ENCODE measurements at places on chromosomes 13 and 19.
A peak's percentile ranks its signal among the peaks of the same experiment; 100 is the strongest.

GRCh38 chr19:38721979-38722773 lies 22.1 kb downstream of the CAPN12 start:
- no peak overlapping the region for H3K4me3 ChIP-seq
- DNase-seq: no peak
- no peaks in the 10 kb centered on the region for H3K4me1 ChIP-seq
- peaks cover 10% of the 10 kb centered on the region for H3K27me3 ChIP-seq

GRCh38 chr13:107144432-107144831 lies 576.5 kb upstream of the ARGLU1 start:
- H3K27ac ChIP-seq: no peak overlapping the region
- H3K4me1 ChIP-seq: no peaks in the 10 kb centered on the region
- DNase-seq: no peak
- H3K36me3 ChIP-seq: peaks cover 5% of the 10 kb centered on the region
- H3K27me3 ChIP-seq: peaks cover 4% of the 10 kb centered on the region
- no peak overlapping the region for H3K4me3 ChIP-seq

- no peak overlapping the region for H3K4me3 ChIP-seq
- no peak for DNase-seq
- H3K27ac ChIP-seq: no peak overlapping the region
- peaks cover 6% of the 10 kb centered on the region for H3K36me3 ChIP-seq
- no peaks in the 10 kb centered on the region for H3K27me3 ChIP-seq
Observed at GRCh38 chr13:25783601-25784024, 268.2 kb downstream of the SHISA2 start.

GRCh38 chr19:39145180-39145953 lies 19.8 kb downstream of the PAK4 start:
- peaks cover 8% of the 10 kb centered on the region for H3K36me3 ChIP-seq
- H3K27me3 ChIP-seq: no peaks in the 10 kb centered on the region
- DNase-seq: no peak

DNA sequence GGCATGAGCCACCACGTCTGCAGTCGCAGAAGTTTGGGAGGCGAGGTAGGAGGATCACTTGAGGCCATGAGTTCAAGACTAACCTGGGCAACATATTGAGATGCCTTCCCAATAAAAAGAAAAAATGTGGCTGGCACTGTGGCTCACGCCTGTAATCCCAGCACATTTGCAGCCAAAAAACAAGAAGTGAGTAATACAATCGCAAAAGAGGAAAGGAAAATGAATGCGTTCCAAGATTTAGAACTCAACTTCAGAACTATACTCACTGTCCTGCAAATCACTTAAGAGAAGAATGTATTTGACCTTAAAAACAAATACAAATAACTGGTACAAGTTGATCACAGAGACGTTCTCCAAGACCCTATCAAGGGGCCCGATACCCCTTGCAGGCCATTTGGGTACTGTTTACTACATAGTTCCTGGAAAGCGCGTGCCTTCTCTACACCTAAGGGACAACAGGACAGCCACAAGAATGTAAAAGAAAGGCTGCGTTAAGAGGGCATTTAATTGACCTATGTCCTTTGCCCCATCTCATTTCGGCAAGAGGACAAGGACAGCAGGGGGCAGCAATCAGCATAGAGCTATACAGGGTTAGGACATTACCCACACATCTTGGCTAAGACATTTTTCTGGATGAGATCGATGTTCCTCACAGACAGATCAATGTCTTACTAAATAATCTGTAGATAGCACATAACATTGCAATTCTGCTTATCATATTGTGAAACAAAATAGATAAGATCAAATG lies 41.3 kb downstream of the FLT3 start:
- H3K4me3 ChIP-seq: no peak overlapping the region
- H3K4me1 ChIP-seq: peaks cover 11% of the 10 kb centered on the region
- no peak overlapping the region for H3K27ac ChIP-seq
- peak; percentile 56 for DNase-seq
- no peaks in the 10 kb centered on the region for H3K27me3 ChIP-seq

- H3K27me3 ChIP-seq: peaks cover 4% of the 10 kb centered on the region
- no peak overlapping the region for H3K27ac ChIP-seq
- DNase-seq: no peak
- no peak overlapping the region for H3K4me3 ChIP-seq
- no peaks in the 10 kb centered on the region for H3K36me3 ChIP-seq
Observed at GRCh38 chr19:16951529-16951928, 62.7 kb downstream of the F2RL3 start.

DNA sequence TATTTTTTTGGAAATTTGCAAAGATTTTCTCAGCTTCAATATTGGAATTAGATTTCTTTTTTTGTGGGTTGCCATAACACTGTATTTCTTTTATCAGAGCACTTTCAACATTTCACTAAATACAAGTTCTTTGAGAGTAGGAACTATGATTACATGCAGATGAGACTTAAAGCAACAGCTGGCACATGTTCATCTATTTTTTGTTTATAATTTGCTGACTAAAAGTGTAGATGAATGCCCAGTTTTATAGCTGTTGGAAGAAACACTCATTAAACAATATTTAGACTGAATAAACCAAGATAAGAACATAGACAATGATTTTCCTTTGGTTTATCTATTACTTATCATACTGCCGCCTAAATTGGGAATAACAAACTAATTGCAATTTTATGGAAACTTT lies 803.0 kb upstream of the KLHL1 start:
- no peak overlapping the region for H3K4me3 ChIP-seq
- no peak for DNase-seq
- no peaks in the 10 kb centered on the region for H3K36me3 ChIP-seq
- H3K27me3 ChIP-seq: no peaks in the 10 kb centered on the region

DNA sequence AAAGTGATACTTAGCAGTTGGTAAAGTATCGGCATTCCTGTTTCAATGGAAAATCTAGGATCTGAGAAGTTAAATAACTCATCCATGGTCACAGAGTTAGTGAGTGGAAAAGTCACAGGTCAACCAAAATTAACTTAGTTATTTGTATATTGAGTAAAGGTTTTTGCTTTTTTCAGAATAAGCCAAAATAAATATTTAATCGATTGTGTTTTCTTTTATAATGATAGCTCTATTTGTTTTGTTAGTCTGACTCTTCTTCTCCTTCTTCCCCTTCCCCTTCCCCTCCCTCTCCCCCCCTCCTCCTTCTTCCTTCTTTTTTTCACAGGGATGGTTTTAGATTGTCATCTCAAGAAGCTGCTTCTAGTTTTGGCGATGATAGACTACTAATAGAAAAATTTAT lies 173.5 kb downstream of the PCCA start:
- no peaks in the 10 kb centered on the region for H3K36me3 ChIP-seq
- DNase-seq: no peak
- no peak overlapping the region for H3K27ac ChIP-seq
- H3K27me3 ChIP-seq: no peaks in the 10 kb centered on the region

- H3K36me3 ChIP-seq: no peaks in the 10 kb centered on the region
- H3K4me3 ChIP-seq: no peak overlapping the region
- peaks cover 8% of the 10 kb centered on the region for H3K4me1 ChIP-seq
Observed at GRCh38 chr19:38199340-38199739, 24.7 kb downstream of the DPF1 start.

GRCh38 chr13:32538143-32538620 lies 413 bp downstream of the N4BP2L2 start:
- H3K4me3 ChIP-seq: peak overlapping the region; percentile 98
- peak; percentile 14 for DNase-seq
- peaks cover 15% of the 10 kb centered on the region for H3K4me1 ChIP-seq

GRCh38 chr19:43784241-43784980 lies 3.6 kb upstream of the KCNN4 start:
- no peaks in the 10 kb centered on the region for H3K36me3 ChIP-seq
- peaks cover 8% of the 10 kb centered on the region for H3K27me3 ChIP-seq
- no peak overlapping the region for H3K4me3 ChIP-seq
- DNase-seq: no peak
- no peak overlapping the region for H3K27ac ChIP-seq

DNA sequence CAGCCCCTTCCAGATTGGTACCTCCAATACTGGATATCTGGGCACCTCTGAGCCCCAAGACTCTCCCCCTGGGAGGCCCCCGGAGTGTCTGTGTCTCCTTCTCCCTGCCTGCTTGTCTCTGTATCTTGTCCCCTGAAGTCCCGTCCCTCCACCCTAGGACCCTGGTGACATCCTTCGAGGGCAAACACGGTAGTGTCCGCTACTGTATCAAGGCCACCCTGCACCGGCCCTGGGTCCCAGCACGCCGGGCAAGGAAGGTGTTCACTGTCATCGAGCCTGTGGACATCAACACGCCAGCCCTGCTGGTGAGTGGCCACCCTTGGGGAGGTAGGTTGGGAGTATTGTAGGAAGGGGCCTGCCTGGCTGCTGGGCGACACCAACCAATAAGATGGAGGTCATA lies 844 bp downstream of the ARRDC2 start:
- H3K4me1 ChIP-seq: no peaks in the 10 kb centered on the region
- DNase-seq: no peak
- no peak overlapping the region for H3K27ac ChIP-seq
- H3K27me3 ChIP-seq: peaks cover 1% of the 10 kb centered on the region
- H3K4me3 ChIP-seq: peak overlapping the region; percentile 34

DNA sequence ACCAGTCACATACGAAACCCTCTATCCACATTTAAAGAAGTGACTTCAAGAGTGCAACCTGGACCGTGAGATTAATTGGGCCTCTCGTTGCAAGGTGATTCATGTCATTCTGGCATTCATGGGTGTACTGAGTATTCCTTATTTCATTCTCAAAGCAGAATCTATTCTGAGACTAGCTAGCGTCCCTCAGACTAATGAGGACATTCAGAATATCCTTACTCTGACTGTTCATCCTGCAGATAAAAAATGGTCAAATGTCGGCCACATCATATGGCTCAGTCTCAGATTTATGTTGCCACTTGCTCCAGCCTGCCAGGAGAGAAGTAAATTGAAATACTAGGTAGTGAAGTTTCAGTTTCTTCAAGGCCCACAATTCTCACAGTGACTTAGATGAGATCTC lies 7.3 kb downstream of the ACOD1 start:
- peaks cover 6% of the 10 kb centered on the region for H3K27me3 ChIP-seq
- no peak overlapping the region for H3K27ac ChIP-seq
- no peak for DNase-seq
- peaks cover 17% of the 10 kb centered on the region for H3K36me3 ChIP-seq
- H3K4me1 ChIP-seq: no peaks in the 10 kb centered on the region

- no peak overlapping the region for H3K27ac ChIP-seq
- peaks cover 26% of the 10 kb centered on the region for H3K4me1 ChIP-seq
- H3K27me3 ChIP-seq: peaks cover 3% of the 10 kb centered on the region
- H3K36me3 ChIP-seq: peaks cover 5% of the 10 kb centered on the region
- DNase-seq: no peak
- no peak overlapping the region for H3K4me3 ChIP-seq
Observed at GRCh38 chr19:39154629-39155100, 29.1 kb downstream of the PAK4 start.
